LHCN-M2 (cell line): ENCODE measurements at places on chromosomes 11 and 22. TPM values are rescaled to one million over a fixed set of nuclear protein-coding genes. Genes with fewer than 3 reads are reported as not detected.

DNA sequence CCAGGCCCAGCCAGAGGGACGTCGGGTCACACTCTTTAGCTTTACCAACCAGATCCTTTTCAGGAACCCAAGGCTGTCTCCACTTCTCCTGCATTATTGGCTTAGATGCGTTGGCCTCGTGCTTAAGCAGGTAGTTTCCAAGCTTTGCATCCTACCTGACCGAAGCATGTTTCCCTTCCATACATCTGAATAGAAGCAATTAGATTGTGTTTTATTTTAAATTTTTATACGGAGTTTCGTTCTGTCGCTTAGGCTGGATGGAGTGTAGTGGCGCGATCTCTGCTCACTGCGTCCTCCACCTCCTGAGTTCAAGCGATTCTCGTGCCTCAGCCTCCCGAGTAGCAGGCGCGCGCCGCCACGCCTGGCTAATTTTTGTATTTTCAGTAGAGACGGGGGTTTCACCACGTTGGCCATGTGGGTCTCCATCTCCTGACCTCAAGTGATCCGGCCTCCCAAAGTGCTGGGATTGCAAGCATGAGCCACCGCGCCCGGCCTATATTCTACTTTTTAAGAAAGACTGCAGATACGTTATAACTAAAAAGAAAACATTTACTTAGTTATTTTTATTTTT, 677 bp downstream of the DYNC2H1 start:
- peak; percentile 33 for DNase-seq

DNA sequence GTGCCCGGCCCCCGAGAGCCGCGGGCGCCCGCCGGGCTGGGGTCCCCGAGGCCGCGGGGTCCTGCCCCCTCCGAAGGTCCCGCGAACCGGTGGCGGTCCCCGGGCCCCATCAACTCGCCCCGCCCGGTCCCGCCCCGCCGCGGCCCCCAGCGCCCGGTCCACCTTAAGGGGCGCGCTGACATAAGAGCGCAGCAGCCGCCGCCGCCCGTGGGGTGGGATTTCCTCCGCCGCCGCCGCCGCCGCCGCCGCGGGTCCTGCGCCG, at the start of gene ZDHHC8:
TSS of gene ZDHHC8 (plus strand) at position 208 of the 262 bp plus-strand sequence. CDS start 144 bp downstream, outside the sequence.
- no peak for DNase-seq

GRCh38 chr11:47257517-47258316, at the start of gene NR1H3:
Gene NR1H3, plus strand, starts transcription at chr11:47257996. Its CDS starts 1,221 bp downstream, at chr11:47259217.
- peak; percentile 53 for DNase-seq

DNA sequence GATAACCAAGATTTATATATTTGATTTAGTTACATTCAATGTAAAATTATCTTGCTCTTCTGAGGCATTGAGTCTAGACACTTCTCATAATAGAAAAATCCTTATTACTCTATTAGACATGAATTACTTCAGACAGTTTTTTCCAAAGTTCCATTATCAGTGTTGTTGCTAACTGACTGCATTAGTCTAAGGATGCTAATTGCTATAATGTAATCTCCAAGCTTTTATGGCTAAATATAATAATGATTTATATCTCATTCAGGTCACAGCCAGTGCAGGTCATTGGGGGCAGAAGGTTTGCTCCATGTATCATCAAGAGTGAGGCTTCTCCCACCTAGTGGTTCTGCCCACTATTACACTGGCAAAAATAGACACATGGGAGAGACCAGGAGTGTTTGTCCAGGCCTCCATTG, 377.2 kb upstream of the DDI1 start:
- peak; percentile 33 for DNase-seq

DNA sequence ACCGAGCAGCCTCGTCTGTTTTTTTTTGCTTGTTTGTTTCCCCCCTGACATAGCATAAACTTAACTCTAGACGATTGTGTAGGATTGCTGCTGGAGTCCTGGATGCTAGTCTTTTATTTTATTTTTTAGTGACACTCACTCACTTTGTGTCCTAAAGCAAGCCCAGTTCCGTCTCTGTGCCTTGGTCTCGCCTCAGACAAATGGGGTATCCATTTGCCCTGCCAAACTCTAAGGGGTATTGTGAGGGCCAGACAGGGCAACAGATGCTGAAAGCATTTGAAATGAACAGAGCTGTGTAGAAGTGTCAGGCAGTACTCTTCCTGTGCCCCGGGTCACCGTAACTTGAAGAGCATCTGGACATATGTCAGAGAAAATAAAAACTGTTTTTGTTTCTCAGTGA, 34.8 kb upstream of the DKK3 start:
- no peak for DNase-seq

DNA sequence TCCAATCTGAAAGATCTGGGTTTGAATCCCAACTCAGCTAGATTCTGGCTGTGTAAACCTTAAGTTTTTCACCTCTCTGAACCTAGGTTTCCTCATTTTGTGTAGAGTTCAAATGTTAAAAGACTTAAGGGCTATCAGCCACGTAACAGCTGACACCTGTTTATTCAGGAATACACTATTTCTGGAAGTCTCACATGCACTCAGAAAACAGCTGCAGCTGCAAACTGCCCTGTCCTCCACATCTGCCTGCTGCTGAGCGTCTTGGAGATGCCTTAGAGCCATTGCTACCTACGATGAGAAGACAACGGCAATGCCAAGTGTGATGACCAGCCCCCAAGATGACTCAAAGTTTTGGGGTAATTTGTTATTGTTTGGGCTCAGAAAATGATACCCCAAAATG, 6.7 kb upstream of the TRIM44 start:
- DNase-seq: peak; percentile 56

Gene SLC6A5
- total RNA-seq: not detected in 2 replicates

- DNase-seq: no peak
Measured at GRCh38 chr11:22657101-22657694, 9.2 kb upstream of the GAS2 start.

DNA sequence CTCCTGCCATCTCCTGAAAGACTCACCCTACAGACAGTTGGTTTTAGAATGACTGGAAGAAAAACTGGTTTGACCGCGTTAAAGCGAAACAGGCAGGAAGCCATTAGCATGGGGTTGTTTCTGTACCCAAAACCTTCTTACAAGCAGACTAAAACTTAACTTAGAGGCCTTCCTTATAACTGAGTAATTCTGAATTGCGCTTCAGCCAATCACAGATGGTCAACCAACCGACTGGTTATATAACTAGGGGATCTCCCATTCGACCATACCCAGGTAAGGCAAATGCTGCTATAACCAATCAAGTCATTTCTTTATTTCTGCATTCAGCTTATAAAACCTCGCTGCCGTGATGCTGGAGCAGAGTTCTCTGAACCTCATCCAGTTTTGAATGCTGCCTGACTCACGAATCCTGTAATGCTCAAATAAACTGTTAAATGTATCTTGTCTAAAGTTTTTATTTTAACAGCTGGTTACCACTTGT, 87.8 kb upstream of the DRD2 start:
- peak; percentile 28 for DNase-seq

Gene NR1H3
- 9.4 and 10.8 TPM in 2 replicates for total RNA-seq

- DNase-seq: peak; percentile 81
Measured at GRCh38 chr11:34250732-34251588, 106.8 kb downstream of the ABTB2 start.

DNA sequence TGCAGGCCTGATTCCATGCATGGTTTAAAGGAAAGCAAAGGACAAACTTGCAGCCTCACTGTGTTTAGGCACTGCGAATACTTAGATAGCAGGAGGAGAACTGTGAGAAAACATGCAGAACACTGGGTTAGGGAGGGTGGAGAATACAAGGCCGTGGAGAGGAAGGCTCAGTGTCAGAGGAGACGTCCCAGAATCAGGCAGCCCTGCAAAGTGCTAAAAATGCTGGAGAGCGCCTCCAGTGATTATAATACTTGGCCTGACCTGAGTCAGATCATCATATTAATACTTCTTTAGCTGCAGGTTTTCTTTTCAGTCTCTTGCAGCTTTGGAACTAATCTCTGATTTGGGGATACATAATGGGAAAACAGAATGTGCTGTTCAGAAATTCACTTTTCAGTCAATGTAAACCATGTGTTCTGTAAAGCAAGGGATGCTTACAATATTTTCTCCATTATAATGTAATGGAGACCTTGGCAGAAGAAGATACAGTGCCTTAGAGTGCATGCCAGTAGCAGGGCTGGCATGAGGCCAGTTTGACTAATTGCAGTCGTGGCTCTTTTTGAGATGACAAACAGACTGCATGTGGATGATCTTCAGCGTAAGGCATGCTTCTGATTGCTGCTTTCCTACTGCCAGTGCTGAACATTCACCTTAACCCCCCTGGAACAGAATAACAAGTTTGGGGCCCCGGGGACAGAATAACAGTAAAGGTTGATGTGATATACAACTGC, 16.8 kb downstream of the EXT2 start:
- DNase-seq: peak; percentile 63
